ENCODE measurements at places on chromosomes 16 and 17. TPM values are rescaled to one million over a fixed set of nuclear protein-coding genes. Genes with fewer than 3 reads are reported as not detected.

DNA sequence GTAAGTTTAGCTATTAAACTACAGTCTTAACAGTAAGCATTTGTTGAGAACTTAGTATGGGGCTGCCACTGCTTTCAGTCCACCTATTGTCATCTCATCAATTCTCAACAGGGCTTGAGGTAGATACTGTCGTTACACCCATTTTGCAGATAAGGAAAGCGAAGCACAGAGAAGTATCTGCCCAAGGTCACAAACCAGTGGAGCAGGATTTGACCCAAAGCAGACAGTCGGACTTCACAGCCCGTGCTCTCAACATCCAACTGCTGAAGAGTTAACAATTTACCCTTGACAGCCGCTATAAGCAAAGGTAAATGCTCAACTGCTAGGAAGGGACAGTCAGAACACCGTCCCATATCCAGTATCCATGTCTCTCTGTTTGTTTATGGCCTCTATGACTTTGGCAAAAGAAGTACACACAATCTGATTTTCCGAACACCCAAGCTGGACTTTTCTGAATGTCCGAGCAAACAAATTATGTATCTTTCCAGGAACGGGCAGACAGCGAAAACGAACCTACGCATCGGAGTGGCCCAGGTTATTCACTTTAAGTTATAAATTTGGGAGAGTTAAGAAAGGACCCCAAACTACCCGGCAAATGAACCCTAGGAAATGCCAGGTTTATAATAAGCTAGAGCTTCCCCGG is 1.2 kb downstream of the SIAH1 start:
- DNase-seq, result peak; percentile 27

DNA sequence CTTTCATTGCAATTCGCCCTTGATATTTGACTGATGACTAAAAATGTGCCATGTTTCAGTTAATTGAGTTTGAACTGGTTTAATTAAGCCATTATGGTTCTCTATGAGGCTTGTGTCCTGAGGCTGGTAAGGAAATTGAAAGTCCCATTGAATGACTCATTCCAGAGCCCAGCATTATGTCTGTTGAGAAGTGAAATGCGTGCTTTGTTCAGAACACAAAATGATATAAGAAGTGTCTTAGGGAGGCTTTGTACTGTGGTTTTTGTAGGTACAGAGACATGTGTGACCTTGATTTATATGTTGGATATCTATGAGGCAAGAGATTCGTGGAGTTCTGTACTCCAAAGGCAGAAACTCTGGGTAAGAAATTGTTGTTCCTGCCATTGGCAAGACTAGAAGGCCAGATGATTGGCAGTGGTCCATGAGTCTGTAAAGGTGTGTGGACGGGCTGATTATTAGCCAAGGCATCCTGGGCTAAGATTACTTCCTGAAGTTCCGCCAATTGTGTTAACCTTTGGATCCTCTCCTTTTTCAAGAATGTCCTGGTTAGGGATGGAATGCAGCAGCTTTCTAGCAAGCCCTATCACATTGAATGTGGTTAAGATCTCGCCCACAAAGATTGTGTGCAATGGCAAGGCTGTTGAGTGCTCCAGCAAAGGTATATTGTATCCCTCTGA is 103.7 kb downstream of the NPIPB5 start:
- no peak for DNase-seq

- no peak for DNase-seq
These were observed 999 bp downstream of the CMC2 start for GRCh38 chr16:81005610-81006161.

DNA sequence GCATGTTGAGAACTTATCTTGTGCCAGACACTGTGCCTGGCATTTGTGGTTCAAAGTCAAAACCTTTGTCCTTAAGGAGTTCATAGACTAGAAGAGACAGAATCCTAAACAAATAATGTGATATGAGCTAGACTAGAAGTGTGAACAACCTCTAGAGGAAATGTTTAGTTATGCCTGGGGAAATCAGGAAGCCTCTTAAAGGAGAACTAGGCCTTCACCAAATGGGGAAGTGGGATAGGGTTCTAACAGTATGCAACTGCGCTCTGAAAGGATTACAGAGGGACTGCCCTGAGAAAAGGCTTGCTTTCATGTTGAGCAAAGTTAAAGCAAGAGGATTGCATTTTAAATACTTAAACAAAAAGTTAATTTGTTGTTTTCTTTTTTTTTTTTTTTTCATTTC is 4.9 kb downstream of the RUNDC1 start:
- no peak for DNase-seq

GRCh38 chr17:16363749-16364536 is 10.7 kb upstream of the CENPV start:
- peak; percentile 65 for DNase-seq

DNA sequence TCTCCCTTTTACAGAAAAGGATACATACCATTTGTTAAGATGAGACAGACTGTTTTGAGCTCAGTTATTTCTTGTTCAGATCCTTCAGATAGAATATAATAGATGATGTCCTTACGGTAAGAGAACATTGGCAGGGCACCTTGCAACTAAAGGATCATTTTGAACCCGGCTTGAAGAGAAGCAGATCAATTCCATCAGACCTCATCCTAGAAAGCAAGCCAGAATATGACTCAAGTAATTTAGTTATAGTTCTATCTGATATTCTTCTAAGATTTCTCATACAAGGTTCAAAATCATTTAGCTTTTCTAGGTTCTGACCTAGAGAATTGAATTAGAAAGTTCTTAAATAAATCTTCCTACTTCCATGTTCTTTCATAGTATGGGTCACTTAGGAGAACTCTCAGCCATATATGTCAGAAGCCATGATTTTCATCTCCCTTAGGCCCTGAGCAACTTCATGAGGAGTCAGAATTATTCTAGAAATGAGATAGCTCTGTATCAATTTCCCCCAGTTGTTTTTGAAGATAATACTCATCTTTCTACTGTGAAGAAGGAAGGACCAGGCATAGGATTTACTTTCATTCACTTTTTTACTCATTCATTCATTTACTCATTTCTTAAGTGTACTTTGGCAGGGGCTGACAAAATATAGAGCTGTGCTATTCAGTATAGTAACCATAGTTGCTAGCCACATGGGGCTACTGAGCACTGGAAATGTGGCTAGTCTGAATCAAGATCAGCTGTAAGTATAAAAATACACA is 2.5 kb upstream of the CMTM1 start:
- no peak for DNase-seq

GRCh38 chr17:65393514-65393913 is 167.9 kb downstream of the AXIN2 start:
- no peak for DNase-seq

GRCh38 chr17:51217946-51218345 is 41.9 kb downstream of the MBTD1 start:
- DNase-seq, result no peak

GRCh38 chr16:11575223-11575589 is 11.5 kb downstream of the LITAF start:
- no peak for DNase-seq

- DNase-seq, result no peak
These were observed 79.4 kb downstream of the ABCC6 start for GRCh38 chr16:16143931-16144330.

GRCh38 chr17:77365584-77366186 is 224.9 kb downstream of the SEC14L1 start:
- DNase-seq, result no peak

DNA sequence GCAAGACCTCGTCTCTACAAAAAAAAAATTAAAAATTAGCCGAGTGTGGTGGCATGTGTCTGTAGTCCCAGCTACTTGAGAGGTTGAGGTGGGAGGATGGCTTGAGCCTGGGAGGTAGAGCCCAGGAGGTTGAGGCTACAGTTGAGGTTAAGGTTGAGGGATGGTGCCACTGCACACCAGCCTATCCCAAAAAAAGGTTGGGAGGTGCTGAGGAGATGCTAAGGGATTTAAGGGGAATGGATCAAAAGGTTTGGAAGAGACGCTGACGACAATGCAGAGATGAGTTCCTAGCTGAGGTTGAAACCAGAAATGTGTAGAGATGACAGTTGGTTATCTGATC is 4.7 kb upstream of the NSMCE1 start:
- no peak for DNase-seq

DNA sequence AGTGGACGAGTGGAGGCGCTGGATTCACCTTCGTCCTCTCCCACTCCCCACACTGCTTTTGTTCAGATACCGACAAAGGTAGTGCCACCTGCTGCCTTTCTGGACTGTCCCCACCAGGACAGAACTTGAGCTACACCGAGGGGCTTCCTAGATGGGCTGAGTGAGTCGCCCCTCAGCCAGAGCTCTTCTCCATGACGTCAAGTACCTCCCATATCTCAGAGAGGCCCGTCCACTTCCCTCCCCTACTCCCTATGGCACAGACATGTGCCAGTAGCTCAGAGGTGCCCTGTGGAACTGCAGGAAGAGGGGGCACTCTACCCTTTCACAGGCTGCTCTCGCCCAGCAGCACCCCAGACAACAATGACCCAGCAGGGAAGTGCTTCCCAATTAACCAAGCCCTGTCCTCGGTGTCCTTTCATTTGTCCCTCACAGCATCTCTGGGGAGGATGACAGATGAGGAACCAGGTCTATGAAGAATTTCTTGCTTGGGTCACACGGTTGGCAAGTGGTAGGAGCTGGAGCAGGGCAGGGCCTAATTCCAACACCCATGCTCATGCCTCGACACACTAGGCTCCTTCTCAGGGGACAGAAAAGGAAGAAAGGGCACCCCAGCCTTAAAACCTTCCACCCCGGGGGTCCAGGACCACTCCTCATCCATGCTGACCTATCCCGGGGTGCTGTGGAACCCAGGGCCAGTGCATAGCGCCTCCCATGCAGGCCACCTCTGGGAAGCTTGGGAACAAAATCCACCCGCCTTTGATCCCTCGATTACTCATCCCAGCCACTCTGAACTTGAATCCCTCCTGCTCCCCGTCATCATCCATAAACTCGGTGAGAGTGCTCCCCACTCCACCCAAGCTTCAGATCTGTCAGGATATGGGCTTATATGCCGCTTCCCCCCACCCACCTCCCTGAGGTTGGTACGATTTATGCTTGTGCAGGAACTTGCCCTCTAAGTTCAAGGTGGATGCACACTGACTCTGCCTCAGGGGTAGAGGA is 51.7 kb downstream of the WNT3 start:
- DNase-seq, result no peak

DNA sequence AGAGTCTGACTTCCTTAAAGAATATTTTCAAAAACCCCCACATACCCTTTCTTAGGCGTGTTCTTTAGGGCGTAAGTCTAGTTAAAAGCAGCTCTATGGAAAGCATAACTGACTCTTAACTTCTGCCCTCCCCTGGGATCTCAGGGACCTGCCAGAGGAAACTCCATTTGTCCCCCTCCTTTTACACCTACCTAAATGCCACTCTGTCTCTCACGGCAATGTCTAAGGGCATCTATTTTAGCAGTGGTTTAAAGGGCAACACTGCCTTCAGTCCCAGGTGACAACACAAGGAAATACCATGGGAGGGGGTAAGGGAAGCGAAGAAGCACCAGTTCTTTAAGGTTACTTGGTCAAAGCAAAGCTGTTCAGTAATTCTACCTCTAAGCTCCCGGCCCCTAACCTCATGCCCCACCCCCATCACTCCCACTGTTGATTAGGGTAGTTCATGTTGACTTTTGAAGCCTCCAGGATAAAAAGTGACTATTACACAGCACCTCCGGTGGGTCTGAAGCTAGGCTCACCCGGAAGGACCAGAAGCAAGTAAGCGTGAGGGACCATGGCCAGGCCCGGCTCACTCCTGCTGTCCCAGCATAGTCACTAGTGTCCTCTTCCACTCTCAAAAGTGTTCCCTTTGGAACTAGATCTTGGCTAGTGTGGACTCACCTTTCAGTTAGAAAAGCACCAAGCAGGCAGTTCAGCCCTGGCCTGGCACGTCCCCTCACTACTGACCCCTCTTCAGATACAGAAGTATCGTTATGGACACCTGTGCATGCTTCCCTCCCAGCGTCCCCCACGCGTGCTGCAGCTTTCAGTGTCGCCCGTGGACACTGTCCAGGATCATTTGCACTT is 47.1 kb downstream of the CYTH1 start:
- DNase-seq, result no peak

GRCh38 chr17:30517786-30518185 is 40.6 kb downstream of the GOSR1 start:
- DNase-seq, result no peak

DNA sequence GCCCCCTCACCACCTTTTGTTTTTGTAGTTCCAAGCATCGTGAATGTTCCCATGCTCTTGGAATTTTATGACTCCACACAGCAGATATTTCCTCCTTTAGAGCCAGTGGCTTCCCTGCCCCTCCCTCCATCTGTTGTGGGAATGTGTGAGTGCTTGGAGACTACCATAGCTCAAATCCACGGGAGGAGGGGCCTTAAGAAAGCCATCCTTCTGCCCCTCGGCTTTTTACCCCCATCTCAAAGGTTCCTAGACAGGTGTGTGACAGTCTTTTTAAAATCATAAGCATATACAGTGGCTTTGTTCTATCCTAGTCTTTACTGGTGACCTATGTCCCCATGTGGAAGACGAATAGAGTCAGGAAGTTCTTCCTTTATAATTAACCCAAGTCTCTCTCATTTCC is 47.2 kb downstream of the YPEL2 start:
- DNase-seq, result no peak

DNA sequence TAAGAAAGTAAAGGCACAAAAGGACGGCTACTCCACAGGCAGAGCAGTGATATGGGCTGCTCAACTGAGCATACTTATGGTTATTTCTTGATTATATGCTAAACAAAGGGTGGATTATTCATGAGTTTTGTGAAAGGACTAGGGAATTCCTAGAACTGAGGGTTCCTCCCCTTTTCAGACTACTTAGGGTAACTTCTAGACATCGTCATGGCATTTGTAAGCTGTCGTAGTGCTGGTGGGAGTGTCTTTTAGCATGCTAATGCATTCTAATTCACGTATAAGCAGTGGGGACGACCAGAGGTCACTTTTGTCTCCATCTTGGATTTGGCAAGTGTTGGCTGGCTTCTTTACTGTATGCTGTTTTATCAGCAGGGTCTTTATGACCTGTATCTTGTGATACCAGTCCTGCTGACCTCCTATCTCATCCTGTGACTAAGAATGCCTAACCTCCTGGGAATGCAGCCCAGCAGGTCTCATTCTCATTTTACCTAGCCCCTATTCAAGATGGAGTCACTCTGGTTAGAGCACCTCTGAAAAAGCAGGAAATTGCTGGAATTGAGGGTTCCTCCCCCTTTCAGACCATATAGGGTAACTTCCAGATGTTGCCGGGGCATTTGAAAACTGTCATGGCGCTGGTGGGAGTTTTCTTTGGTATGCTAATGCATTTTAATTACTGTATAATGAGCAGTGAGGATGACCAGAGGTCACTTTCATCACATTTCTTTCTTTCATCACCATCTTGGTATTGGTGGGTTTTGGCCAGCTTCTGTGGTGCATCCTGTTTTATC is 388.5 kb downstream of the XYLT1 start:
- no peak for DNase-seq

The C16orf46 gene
- polyA plus RNA-seq, result 0.80 TPM

The WDR45B gene
- polyA plus RNA-seq, result 58.4 TPM

The CTRB2 gene
- not detected for polyA plus RNA-seq

The ROGDI gene
- polyA plus RNA-seq, result 13.2 TPM

The ETV4 gene
- 6.0 TPM for polyA plus RNA-seq

The XAF1 gene
- 7.1 TPM for polyA plus RNA-seq

The ERAL1 gene
- polyA plus RNA-seq, result 35.1 TPM

The ZNF597 gene
- 2.7 TPM for polyA plus RNA-seq

The ADORA2B gene
- 2.1 TPM for polyA plus RNA-seq

The ARHGAP44 gene
- polyA plus RNA-seq, result 4.9 TPM

The HEATR9 gene
- polyA plus RNA-seq, result not detected

The FOXC2 gene
- polyA plus RNA-seq, result 1.3 TPM

The UTS2R gene
- polyA plus RNA-seq, result 4.3 TPM
